ENCODE measurements at places on chromosomes 1 and 21.

DNA sequence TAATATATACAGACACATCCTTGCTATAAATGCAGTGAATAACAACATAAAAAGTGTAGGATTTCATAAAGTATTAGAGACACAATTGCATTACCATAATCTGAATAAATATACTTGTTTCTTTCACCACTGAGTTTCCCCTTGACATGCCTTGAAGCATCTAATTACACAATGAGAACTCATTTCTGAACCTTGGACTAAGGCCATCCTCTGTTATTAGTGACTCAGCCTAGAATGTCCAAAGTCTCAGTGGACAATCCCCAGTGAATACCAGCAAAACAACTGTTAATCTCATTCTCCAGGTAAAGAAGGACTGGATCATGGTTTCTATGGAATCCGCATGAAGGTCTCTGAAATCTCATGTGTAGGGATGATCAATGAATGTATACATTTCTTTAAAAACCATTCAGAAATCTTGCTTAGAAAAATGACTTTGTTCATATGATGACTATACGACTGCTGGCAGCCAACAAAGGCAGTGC, at the start of gene OR2L5:
Gene OR2L5, plus strand, starts transcription at position 432 of the 482 bp plus-strand sequence. CDS start 8,288 bp downstream, outside the sequence.
- H3K4me3 ChIP-seq = no peak within 1 kb of the TSS
- H3K36me3 ChIP-seq = no peaks in the 10 kb centered on the region
- no peaks in the 10 kb centered on the region for H3K27me3 ChIP-seq
- DNase-seq = no peak
- no peak within 1 kb of the TSS for H3K27ac ChIP-seq
- no peaks in the 10 kb centered on the region for H3K4me1 ChIP-seq

GRCh38 chr1:158930504-158930903, 848 bp upstream of the PYHIN1 start:
- H3K36me3 ChIP-seq = no peaks in the 10 kb centered on the region
- H3K4me3 ChIP-seq = no peak overlapping the region
- no peaks in the 10 kb centered on the region for H3K27me3 ChIP-seq
- no peak overlapping the region for H3K27ac ChIP-seq

DNA sequence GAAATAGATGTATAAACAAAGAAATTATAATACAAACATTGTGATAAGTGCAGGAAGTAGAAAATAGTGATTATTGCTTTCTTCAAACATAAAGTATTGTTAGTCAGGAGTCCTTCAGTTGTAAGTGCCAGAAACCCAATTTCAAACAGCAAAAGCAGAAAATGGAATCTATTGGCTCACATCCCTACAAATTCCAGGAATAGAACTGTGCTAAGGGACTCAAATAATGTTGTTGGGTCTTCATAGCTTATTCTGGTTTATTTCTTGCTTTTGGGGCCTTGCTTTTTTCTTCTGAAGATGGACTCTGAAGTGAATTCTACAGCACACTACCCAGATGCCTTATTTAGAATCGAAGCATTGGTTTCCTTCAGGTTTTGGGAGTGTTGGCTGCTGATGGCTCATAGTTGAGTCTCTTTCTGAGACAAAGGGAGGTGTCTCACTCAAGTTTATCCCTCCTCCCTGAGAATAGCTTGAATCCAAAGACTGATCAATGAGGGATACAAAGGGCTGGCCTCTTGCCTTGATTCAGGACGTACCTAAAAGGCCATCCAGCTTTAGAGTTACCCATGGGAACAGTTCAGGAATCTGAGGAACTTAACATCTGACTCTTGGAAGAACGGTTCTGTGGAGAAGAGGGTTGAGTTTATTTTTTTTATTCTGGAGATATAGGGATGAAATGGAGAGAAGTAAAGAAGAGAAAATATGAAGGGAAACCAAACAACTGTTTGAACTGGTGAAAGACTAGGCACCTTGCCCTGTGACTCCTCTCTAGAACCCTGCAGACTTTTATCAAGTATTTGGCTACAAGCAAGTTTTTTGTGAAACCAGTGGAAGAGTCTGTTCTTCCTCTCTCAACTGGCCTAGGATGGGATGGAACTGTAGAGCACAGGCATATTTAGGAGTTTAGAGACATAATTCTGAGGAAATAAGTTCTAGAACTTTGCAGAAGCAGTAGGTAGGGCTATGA, 39.0 kb upstream of the ATG4C start:
- no peak for DNase-seq
- no peaks in the 10 kb centered on the region for H3K36me3 ChIP-seq
- H3K4me1 ChIP-seq = no peaks in the 10 kb centered on the region
- H3K27me3 ChIP-seq = no peaks in the 10 kb centered on the region

- H3K4me3 ChIP-seq = no peak overlapping the region
- no peaks in the 10 kb centered on the region for H3K36me3 ChIP-seq
- DNase-seq = no peak
- H3K4me1 ChIP-seq = no peaks in the 10 kb centered on the region
- no peak overlapping the region for H3K27ac ChIP-seq
Observed at GRCh38 chr1:111163363-111163762, 23.3 kb downstream of the CEPT1 start.

GRCh38 chr1:217562229-217562878, 68.5 kb downstream of the GPATCH2 start:
- H3K27me3 ChIP-seq = no peaks in the 10 kb centered on the region
- H3K4me3 ChIP-seq = no peak overlapping the region
- DNase-seq = no peak
- no peaks in the 10 kb centered on the region for H3K36me3 ChIP-seq
- H3K27ac ChIP-seq = no peak overlapping the region

- no peak for DNase-seq
- no peaks in the 10 kb centered on the region for H3K4me1 ChIP-seq
- H3K27ac ChIP-seq = no peak overlapping the region
- H3K27me3 ChIP-seq = no peaks in the 10 kb centered on the region
- no peak overlapping the region for H3K4me3 ChIP-seq
Observed at GRCh38 chr1:29649189-29650040, 413.1 kb downstream of the PTPRU start.

DNA sequence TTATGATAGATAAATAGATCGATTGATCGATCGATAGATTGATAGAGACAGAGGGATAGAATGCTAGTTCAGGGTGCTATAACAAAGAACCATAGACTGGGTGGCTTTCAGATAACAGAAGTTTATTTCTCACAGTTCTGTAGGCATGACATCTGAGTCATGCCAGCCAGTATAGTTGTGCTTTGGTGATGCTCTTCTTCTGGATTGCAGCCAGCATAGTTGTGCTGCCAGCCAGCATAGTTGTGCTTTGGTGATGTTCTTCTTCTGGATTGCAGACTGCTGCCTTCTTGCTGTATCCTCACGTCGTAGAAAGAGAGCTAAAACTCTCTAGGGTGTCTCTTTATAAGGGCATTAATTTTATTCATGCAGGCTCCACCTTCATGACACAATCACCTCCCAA, 860.8 kb downstream of the BRINP3 start:
- H3K4me1 ChIP-seq = no peaks in the 10 kb centered on the region
- H3K4me3 ChIP-seq = no peak overlapping the region
- no peaks in the 10 kb centered on the region for H3K36me3 ChIP-seq
- no peak for DNase-seq
- no peaks in the 10 kb centered on the region for H3K27me3 ChIP-seq

DNA sequence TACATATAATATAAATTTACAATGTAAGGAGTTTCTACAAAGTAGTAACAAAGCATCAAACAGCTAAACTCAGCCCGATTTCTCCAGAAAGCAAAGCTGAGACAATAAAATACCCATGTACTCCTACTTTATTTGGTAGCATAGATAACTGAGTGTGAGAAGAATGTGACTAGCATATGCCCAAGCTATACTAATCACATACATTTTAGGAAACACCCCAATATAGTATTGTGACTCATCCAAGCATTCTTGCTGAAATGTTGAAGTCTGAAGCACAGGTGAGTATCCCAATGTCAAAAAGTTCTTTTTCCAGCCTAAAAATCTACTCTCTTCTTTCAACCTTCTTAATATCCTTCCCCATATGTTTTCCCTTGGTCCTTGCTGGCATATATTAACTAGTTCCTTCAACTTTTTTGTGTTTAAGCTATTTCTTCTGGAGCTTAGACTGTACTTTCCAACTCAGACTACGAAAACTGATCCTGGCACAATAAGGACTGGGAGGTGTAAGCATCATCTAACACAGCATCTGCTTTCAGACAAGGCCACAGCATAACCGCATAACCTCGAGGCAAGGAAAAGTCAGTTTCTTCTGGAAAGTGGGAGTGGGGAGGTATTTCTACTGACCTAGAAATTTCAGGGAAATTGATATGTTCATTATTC, 163.0 kb upstream of the RNPC3 start:
- no peaks in the 10 kb centered on the region for H3K36me3 ChIP-seq
- no peaks in the 10 kb centered on the region for H3K27me3 ChIP-seq
- no peak overlapping the region for H3K27ac ChIP-seq
- no peaks in the 10 kb centered on the region for H3K4me1 ChIP-seq
- H3K4me3 ChIP-seq = no peak overlapping the region
- no peak for DNase-seq

GRCh38 chr1:203667616-203668015, 41.0 kb downstream of the ATP2B4 start:
- H3K4me1 ChIP-seq = peaks cover 38% of the 10 kb centered on the region
- peak overlapping the region; percentile 88 for H3K27ac ChIP-seq
- no peak overlapping the region for H3K4me3 ChIP-seq
- peak; percentile 84 for DNase-seq
- H3K27me3 ChIP-seq = no peaks in the 10 kb centered on the region

- no peak for DNase-seq
- H3K27me3 ChIP-seq = no peaks in the 10 kb centered on the region
- no peak overlapping the region for H3K27ac ChIP-seq
- H3K4me1 ChIP-seq = no peaks in the 10 kb centered on the region
Observed at GRCh38 chr1:200983035-200983561, 40.4 kb downstream of the KIF21B start.

DNA sequence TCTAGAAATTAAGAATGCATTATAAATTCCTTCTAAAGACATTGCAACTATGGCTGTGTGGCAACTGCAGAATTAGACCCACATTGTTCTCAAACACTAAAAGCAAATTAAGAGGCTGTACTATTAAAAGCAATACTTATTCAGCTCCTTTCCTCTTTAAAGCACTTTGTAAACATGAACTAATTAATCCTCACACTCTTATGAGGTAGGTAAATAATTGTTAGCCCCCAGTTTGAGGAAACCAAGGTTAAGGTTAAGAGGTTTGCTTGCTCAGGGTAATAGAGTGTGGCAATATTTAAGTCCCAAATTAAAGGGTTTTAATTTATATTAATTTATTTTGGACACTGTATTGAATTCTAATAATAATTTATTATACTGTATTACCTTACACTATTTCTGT, 553.8 kb downstream of the LRRIQ3 start:
- no peaks in the 10 kb centered on the region for H3K4me1 ChIP-seq
- H3K4me3 ChIP-seq = no peak overlapping the region
- DNase-seq = no peak
- no peaks in the 10 kb centered on the region for H3K36me3 ChIP-seq
- no peaks in the 10 kb centered on the region for H3K27me3 ChIP-seq
- H3K27ac ChIP-seq = no peak overlapping the region

GRCh38 chr1:29444782-29445729, 208.7 kb downstream of the PTPRU start:
- no peak overlapping the region for H3K4me3 ChIP-seq
- no peaks in the 10 kb centered on the region for H3K4me1 ChIP-seq
- no peak for DNase-seq
- no peaks in the 10 kb centered on the region for H3K27me3 ChIP-seq
- no peaks in the 10 kb centered on the region for H3K36me3 ChIP-seq

GRCh38 chr1:197848350-197848749, 54.1 kb upstream of the C1orf53 start:
- no peaks in the 10 kb centered on the region for H3K4me1 ChIP-seq
- no peak overlapping the region for H3K27ac ChIP-seq
- no peak for DNase-seq
- no peaks in the 10 kb centered on the region for H3K36me3 ChIP-seq
- H3K27me3 ChIP-seq = no peaks in the 10 kb centered on the region

- no peak for DNase-seq
- no peak overlapping the region for H3K27ac ChIP-seq
- H3K27me3 ChIP-seq = no peaks in the 10 kb centered on the region
- H3K4me3 ChIP-seq = no peak overlapping the region
- H3K4me1 ChIP-seq = no peaks in the 10 kb centered on the region
Observed at GRCh38 chr1:157288492-157288891, 150.3 kb upstream of the ETV3 start.

- no peak overlapping the region for H3K27ac ChIP-seq
- H3K36me3 ChIP-seq = no peaks in the 10 kb centered on the region
- H3K4me1 ChIP-seq = no peaks in the 10 kb centered on the region
- H3K4me3 ChIP-seq = no peak overlapping the region
Observed at GRCh38 chr1:68185743-68186142, 46.6 kb downstream of the WLS start.

DNA sequence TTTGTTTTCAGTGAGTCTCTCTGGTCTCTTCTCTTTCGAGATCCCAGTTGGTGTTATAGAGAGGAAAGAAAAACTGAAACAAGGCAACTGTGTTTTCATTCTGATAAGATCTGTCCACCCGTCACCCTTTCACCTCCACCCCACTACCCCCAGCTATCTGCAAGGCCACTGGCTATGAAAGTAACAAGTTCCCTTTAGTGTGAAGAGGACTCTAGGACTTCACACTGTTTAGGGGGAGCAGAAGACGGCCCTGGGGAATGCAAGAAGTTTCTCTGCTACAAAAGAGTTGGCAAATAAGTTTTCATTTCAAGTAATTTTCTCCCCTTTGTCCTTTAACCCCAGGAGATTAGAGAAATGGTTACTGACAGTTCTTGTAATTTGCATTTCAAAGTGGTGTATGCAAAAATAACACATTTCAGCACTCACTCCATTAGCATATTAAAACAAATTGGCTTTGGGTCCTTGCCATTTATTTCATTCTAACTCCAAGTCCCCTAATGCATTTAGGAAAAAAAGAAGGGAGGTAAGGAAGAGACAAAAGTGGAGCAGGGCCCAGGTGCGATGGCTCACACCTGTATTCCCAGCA, 79.6 kb upstream of the PPM1J start:
- H3K4me1 ChIP-seq = no peaks in the 10 kb centered on the region
- DNase-seq = no peak
- no peak overlapping the region for H3K27ac ChIP-seq
- no peak overlapping the region for H3K4me3 ChIP-seq

GRCh38 chr21:44454747-44455523, at the start of gene LRRC3:
Gene LRRC3, plus strand, starts transcription at chr21:44455510. Its CDS starts 1,135 bp downstream, at chr21:44456645.
- H3K4me1 ChIP-seq = peaks cover 3% of the 10 kb centered on the region
- H3K36me3 ChIP-seq = no peaks in the 10 kb centered on the region
- H3K27me3 ChIP-seq = no peaks in the 10 kb centered on the region
- H3K4me3 ChIP-seq = peak within 1 kb of the TSS; percentile 51
- no peak within 1 kb of the TSS for H3K27ac ChIP-seq
- peak; percentile 83 for DNase-seq

DNA sequence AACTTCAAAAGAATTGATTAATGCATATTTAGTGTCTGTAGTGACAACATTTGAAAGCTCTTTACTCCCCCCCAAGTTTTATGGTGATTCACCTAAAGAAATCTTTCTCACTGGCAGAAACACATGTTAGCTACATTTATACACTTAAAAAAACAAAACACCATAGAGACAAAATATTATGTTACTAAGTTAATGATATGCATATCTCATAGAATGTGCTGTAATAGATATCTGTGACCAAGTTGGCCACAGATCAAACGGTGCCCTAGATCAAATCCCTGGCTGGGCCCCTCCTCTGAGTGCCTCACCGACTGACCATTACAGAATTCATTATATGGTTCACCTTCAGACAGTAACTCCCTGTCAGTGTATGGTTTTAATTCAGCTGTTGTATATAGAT, 322.1 kb upstream of the LYPLAL1 start:
- H3K27me3 ChIP-seq = no peaks in the 10 kb centered on the region
- DNase-seq = no peak
- H3K27ac ChIP-seq = no peak overlapping the region
- H3K4me1 ChIP-seq = no peaks in the 10 kb centered on the region
- no peaks in the 10 kb centered on the region for H3K36me3 ChIP-seq
- no peak overlapping the region for H3K4me3 ChIP-seq
